ENCODE measurements at places on chromosomes 6 and 20.

DNA sequence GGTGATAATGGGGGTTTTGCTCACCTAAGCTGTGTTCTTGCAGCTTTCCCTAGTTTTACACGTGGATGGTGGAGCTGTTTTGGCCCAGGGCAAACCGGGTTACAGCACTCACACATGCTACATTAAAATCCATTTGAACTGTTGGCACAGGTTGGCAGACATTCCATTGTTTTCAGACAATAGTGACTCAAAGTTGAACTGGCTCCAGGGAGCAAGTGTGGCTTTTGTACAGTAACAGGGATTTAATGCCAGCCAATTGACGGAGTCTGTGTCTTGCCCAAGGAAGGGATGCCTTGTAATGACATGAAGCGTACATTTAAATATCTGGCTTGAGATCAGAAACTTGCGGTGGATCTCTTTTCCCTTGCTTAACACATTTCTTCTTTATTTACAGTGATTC lies 183.1 kb downstream of the DTNBP1 start:
- DNase-seq = no peak

DNA sequence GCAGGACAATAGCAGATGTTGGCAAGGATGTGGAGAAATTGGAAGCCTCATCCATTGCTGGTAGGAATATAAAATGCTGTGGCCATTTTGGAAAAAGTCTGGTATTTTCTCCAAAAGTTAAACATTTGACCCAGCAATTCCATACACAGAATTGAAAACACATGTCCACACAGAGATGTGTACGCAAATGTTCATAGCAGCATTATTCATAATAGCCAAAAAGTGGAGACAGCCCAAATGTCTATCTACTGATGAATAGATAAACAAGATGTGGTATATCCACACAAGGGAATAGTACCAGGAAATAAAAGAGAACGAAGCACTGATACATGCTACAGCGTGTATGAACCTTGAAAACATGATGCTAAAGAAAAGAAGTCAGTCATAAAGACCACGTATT lies 40.5 kb downstream of the CFAP61 start:
- DNase-seq = no peak

GRCh38 chr6:35321091-35321490 lies 21.3 kb upstream of the PPARD start:
- no peak for DNase-seq

DNA sequence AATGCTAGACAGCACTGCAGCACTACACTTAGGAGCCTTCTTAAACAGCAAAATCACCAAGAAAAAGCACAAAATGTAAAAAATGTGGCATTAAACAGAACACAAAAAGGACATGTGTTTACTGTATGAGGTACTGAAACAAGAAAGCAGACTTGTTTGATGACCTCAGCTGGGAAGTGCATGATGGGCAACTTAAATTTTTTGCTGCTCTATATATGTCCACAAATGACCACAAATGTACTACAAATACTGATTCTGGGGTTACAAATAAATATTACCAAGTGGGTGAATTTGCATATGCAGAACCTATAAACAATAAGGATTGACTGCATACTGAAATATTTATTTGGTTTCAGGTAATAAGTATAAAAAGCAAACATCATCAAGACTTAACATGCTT lies 13.1 kb downstream of the RAB23 start:
- DNase-seq = no peak

- DNase-seq = no peak
These were observed 17.5 kb downstream of the RBM38 start for GRCh38 chr20:57408536-57409233.

DNA sequence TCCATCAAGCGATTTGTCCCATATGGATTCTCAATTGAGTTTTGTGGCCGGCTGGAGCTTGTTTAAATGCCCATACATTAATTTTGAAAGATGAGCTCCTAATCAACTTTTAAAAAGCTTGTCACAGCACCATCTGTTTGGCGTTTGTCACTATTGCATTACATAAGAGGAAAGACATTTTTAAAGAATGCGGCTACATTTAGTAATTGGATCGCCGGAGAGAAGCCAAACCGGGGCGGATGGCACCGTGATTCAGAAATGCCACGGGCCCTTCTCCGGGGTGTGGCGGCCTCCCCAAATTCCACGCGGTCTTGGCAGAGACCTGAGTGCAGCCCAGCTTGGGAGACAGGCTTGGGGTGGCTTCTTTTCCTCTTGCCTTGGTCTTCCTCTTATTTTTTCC lies 67.7 kb upstream of the ZNFX1 start:
- DNase-seq = peak; percentile 100

Measured in HS-5 (cell line).